Endothelial cell (in vitro differentiated cells): ENCODE measurements at places on chromosomes 16 and 17. TPM values are rescaled to one million over a fixed set of nuclear protein-coding genes. Genes with fewer than 3 reads are reported as not detected.

The CCL17 gene
- not detected for total RNA-seq

The TNFRSF13B gene
- total RNA-seq, result not detected

The CA7 gene
- total RNA-seq, result not detected

The AFMID gene
- 135 TPM for total RNA-seq

The BCAR1 gene
- total RNA-seq, result 182 TPM

The VTN gene
- not detected for total RNA-seq

The SPN gene
- 1.5 TPM for total RNA-seq

The OMG gene
- total RNA-seq, result not detected

The OSGIN1 gene
- total RNA-seq, result 0.31 TPM

The KRTAP1-5 gene
- total RNA-seq, result not detected

The CFDP1 gene
- total RNA-seq, result 65.7 TPM

The AOC3 gene
- 36.5 TPM for total RNA-seq

The GNG13 gene
- not detected for total RNA-seq

The IRX5 gene
- 2.6 TPM for total RNA-seq

The HCFC1R1 gene
- total RNA-seq, result 28.7 TPM

The LAT gene
- 5.4 TPM for total RNA-seq

The CLEC18A gene
- total RNA-seq, result 0.28 TPM

The GSG1L2 gene
- not detected for total RNA-seq

The HBA1 gene
- not detected for total RNA-seq

The AOC2 gene
- total RNA-seq, result 6.2 TPM

The DECR2 gene
- 14.6 TPM for total RNA-seq

The CCDC144A gene
- total RNA-seq, result 0.90 TPM

The NCOR1 gene
- 104 TPM for total RNA-seq

The SHCBP1 gene
- 5.4 TPM for total RNA-seq

The SLFN12 gene
- total RNA-seq, result 25.7 TPM

The MMP15 gene
- 97.8 TPM for total RNA-seq

The ADGRG3 gene
- 0.31 TPM for total RNA-seq

The CARD14 gene
- 0.64 TPM for total RNA-seq

The LPO gene
- 0.31 TPM for total RNA-seq

The GCGR gene
- total RNA-seq, result not detected

The MMP28 gene
- 10.6 TPM for total RNA-seq

The KRTAP4-4 gene
- not detected for total RNA-seq

The GJC1 gene
- total RNA-seq, result 36.5 TPM

The SEPTIN12 gene
- total RNA-seq, result 11.5 TPM

The NXPH3 gene
- 6.6 TPM for total RNA-seq

The APOBR gene
- total RNA-seq, result 6.8 TPM

The ZNF385C gene
- 1.3 TPM for total RNA-seq

The CLEC18B gene
- total RNA-seq, result 0.26 TPM

The ERN2 gene
- total RNA-seq, result 0.80 TPM

The TP53 gene
- total RNA-seq, result 95.5 TPM

The SDR42E1 gene
- 0.74 TPM for total RNA-seq
